ENCODE measurements at places on chromosomes 7 and 10. TPM values are rescaled to one million over a fixed set of nuclear protein-coding genes. Genes with fewer than 3 reads are reported as not detected.

Gene HOXA2
- total RNA-seq, result 1.1 TPM

Gene MRLN
- not detected for total RNA-seq

Gene AQP1
- total RNA-seq, result 42.3 TPM

Gene HABP2
- 0.04 TPM for total RNA-seq

Gene ABCB1
- total RNA-seq, result 2.7 TPM

Gene MYL10
- not detected for total RNA-seq

Gene POLR3A
- total RNA-seq, result 8.3 TPM

Gene WNT2
- not detected for total RNA-seq

Gene ADAM12
- total RNA-seq, result 0.64 TPM

Gene CCDC7
- 4.2 TPM for total RNA-seq

Gene EN2
- total RNA-seq, result not detected

All from esophagus mucosa (tissue), 1 donor.